ENCODE measurements at places on chromosomes 2 and 18.

DNA sequence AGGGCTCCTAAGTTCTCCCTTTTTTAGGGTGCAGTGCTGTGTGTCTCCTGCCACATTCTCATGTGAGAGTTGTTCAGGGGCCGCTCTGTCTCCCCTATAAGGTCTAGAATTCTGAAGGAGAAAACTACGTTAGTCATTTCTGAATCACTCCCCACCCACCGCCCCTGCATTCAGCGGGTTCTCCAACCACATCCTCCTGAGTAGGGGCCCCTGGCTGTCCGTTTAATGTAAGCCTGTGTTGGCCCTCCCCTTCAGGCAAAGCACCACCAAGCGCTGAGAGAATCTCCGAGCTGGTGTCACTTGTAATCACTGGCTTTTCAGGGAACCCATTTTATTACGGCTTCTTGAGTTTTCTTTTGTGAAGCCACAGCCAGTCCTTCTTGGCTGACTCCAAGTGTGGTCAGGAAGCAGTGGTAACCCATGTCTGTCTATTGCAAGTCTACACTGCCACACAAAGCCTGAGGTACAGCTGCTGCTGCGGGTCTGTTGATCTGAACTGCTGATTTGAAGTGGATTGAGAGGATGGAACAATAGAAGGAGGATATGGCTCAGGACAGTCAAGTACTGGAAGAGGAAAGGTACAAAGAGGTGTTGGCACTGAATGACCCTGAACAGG is 16.9 kb downstream of the LCT start:
- peak; percentile 28 for DNase-seq

DNA sequence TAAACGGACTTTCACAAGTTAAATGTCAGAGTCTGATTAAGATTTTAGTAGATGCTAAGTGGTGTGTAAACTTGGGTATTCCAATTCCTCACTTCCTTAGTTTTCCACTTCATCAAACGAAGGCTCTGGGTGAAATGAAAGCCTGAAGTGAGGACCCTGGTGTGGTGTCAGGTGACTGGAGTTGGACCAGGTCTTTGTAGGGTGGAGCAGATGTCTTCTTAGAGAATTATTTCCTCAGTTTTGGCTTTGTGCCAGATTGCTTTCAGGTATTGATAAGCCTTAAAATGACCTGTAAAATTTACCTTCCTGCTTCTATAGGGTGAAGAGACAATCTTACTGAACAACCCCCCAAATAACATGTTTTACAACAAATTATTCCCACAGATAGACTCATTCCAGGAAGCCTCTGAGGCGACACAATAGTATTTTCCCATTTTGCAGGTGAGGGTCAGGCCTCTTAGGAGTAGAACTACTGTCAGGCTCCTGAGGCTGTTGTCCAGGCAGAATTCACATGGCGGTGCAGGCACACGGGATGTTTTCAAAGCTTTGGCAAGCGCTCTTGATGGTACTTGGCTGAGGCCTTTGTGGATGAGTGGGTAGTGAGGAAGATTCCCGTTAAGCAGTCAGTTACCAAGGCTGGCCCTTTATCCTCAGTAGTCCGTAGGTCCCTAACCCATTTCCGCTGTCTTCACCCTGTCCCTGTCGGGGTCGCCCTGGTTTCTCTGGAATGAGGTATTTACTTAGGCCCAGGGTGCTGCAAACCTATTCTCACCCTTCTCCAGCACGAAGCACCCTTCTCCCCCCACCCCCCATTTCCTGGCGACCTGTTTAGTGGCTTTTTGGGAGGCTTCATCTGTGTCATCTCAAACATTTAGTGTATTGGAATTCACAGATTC is 6.6 kb downstream of the RPS7 start:
- DNase-seq: no peak

DNA sequence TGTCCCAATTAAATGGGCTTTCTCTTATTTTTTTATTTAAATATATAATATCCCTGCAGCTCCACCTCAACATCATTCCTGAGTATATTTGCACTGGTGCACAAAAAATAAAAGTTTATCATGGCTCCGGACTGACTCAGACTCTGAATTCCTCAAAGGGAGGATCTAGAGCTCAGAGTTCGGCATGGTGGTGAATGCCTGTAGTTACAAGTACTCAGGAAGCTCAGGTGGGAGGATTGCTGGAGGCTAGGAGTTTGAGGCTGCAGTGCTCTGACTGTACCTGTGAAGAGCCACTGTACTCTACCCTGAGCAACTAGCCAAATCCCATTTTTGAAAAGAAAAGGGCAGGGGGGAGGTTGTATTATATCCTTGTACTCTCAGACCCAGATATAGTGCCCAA is 52.8 kb upstream of the NRXN1 start:
- no peak for DNase-seq

DNA sequence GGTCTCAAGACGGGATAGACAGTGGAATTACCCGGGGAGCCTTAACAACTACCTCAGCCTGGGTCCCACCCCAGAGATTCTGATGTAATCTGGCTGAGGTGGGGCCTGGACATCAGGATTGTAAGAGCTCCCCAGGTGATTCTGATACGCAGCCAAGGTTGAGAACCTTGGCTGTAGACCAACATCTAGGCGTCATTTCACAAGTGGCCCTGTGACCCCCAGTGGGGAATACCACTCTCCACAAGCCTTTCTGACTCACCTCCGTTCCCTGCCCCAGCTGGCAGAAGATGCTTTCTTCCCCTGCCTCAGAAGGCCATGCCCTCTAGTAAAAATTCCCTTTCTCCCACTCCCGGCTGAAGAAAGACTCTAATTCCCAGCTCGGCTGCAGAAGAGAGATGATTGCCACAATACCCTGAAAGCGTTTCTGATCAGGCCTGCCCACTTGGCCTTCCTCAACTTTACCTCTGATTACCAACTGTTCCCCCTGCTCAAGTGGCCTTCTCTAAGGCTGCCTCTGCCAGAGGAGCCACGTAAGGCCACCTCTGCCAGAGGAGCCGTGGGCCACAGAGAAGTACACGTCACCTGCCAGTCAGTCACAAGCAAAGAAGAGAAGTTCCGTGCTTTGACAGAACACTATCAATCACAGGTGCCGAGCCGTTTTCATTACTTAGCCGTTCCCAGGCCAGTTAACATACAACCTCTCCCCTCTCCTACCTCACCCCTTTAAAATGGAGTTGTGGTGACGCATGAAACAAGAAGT is 116.8 kb upstream of the PKDCC start:
- no peak for DNase-seq

- DNase-seq: no peak
Measured at GRCh38 chr2:45130736-45131135, 121.5 kb upstream of the SIX2 start.

DNA sequence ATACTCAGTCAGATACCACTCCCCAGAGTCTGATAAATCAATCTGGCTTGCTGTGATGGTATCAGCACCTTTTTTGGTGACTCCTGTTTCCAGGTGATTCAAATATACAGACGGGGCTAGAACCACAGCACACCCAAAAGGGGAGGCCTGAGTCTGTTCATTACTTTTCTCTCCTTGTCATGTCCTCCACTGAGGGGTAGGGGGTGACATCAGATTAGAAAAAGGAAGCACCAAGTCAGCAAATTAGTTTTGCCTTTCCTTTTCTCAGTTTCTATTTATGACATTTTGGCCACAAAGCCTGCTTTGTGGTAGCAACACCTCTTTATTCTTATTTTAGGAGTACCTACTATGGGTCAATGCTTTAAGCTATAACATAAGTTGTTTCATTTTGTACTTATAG is 127.4 kb downstream of the CCDC102B start:
- no peak for DNase-seq

DNA sequence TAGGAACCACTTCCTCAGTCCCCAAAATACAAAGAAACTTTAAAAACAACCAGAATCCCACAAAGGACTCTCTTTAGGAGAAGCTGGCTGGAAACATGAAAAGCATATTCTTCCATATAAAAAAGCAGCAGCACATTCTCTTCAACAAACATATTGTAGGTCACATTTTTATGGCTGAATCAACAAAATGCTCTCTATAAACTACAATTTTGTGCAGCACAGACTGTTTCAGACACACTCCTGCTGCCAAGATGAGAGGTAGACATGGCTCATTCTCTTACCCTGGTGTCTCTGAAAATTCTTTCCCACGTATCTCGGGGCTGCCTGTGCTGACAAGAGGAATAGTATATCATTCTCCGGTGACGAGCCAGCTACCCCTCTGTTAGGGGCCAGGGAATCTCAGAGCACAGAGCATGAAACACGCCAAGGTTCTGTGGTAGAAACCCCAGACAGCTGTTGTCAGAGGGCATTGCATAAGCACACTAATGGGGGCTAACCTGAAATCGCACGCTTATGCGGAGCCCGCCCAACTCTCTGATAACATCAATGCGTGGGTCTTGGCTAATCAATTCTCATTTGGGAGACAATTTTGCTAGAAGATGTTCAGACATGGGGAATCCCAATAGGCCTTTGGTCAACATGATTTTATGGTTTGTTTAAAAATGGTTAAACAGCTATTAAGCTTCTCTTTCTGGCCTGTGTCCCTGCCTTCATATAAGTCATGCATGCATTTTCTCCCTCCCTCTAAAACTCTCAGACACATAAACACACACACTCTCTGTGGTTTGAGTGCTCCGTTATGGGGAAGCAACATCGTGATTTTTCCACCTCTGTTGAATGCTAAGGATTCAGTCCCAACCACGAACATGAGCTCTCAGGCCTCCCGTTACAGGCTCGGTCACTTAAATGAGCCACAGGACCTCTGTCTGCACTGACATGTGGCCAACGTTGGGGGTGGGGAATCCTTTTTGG is 177.5 kb downstream of the INO80D start:
- no peak for DNase-seq

DNA sequence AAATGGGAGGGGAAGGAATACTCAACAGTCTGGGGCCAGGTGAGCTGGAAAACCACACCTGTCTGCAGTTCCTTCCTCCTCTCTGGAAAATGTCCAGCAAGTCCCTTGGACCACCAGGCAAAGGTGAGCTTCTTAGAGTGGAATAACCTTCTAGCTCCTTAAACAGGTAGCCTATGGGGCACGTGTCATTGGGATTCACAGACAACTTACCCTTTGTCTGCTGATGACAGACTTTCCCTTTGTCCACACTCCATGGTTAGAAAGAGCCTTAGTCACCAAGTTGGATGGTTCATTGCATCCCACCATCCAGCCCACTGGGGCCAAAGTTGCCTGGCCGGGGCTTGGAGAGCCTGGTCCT is 98.0 kb upstream of the ITGA6 start:
- no peak for DNase-seq

GRCh38 chr2:54641988-54642387 is 81.5 kb upstream of the EML6 start:
- no peak for DNase-seq

DNA sequence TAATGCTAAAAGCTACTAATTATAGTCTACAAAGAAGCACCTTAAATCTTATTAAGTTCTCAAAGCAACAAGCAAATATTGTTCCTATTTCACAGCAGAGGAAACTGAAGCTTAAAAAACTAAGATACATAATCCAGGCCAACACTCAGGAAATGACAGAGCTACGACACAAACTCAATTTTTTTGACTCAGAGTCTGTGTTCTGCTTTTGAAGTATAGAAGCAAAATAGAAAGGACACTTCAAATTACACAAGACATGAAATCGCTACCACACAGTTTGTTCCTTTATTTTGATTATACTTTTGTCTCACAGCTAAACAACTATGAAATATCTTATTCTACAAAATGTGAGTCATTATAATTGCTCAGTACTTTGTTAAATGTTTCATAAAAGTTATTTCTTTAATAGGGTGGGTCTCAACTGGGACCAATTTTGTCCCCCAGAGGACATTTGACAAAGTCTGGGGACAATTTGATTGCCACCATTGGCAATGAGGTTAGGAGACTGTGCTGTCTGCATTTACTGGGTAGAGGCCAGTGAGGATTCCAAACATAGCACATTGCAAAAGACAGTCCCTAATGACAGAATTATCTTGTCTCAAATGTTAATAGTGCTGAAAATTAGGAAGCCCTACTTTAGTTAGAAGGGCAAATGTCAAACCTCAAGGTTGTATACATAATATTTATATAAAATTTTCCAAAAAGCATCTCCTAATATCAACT is 101.5 kb upstream of the GRB14 start:
- DNase-seq: no peak

- DNase-seq: no peak
Measured at GRCh38 chr18:3251249-3251962, 3.8 kb downstream of the MYL12A start.

GRCh38 chr2:9252002-9252357 is 45.4 kb downstream of the ASAP2 start:
- DNase-seq: no peak

GRCh38 chr2:121634354-121635307 is 14.6 kb downstream of the CLASP1 start:
- DNase-seq: no peak

All from stimulated activated CD8-positive, alpha-beta memory T cell treated with anti-CD3 and anti-CD28 coated beads, Interleukin-4, amount 100 ng/mL, for 1 hour (primary cell).